ENCODE measurements at places on chromosomes 2 and 18.

DNA sequence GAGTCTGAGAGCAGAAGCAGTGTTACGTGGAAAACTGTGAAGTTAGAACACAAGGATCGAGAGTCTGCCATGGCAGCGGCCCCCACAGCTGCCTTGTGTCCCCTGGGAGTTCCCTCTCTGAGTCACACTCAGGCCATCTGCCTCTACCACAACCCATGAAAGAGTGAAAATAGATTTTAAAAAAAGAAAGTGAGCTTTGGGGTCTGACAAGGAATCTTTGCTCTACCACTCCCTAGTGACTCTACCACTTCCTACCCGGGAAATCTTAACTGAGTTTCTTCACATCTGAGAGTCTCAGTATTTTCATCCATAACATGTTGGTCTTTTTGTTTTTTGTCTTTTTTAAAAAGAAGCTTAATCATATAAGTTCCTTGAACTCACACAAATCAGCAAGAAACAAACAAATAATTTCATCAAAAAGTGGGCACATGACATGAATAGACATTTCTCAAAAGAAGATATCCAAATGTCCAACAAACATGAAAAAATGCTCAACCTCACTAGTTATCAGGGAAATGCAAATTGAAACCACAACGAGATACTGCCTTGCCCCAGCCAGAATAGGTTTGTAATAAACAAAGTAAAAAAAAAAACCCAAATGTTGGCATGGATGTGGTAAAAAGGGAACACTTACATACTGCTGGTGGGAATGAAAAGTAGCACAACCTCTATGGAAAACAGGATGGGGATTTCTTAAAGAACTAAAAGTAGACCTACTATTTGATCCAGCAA lies 2.4 kb upstream of the MSGN1 start:
- peak; percentile 81 for DNase-seq

GRCh38 chr2:70890469-70891065 lies 45.1 kb upstream of the ATP6V1B1 start:
- no peak for DNase-seq

- no peak for DNase-seq
Measured at GRCh38 chr2:174662859-174663258, 65.3 kb upstream of the WIPF1 start.

DNA sequence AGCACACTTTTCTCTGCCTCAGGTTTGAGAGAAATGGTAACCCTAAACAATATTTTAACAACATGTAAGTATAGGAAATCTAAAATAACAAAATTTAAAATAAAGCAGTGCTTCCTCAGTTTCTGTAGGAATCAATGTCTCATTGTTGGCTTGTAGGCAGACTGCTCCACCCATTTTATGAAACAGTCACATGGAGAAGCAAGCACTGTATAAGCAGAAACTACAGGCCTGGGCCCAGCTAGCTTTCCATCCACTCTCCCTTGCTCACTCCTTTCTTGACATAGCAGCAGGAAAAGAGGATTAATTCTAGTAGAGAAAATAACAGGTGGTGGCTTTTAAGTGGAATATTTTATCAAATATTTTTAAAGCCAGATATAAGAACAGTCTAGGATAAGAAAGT lies 97.2 kb downstream of the PLEKHM3 start:
- DNase-seq, result peak; percentile 36

DNA sequence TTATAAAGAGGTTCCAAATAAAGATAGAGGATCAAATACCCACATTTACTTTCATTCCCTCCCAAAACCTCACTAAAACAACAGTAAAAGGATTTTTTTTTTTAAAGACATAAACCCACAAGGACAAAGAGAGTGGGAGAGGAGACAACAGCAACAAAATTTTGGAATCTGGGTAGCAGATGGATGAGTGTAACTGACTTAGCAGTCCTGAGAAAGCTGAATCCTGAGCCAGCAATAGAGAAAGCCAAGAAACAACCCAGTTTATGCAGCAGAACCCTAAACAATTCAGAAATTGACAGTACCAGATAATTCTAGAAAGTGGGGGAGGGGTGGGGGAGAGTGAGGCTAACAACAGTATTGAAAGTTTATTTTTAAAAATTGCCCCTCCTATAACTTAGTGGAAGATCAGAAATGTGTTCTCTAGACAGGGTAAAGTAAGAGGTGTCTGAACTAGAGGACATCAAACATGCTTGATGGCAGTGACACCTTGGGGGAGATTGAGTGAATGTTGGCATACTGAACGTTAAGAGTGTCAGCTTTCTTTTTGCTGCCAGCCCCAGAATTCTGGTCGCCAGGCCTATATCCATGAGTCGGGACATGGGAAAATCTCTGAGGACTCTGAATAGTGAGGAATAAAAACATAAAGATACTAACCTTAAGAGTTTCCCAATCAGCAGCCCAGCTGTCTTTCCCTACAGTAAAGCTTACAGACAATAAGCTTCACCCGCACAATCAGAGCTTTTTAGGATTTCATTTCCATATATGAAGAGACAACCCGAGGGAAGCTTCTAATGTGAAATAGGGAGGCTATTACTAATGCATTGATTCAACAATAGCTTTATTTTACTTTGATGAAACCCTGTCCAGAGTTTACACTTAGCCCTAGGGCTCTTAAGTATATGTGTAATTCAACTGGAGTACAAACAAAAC lies 128.0 kb upstream of the ALPP start:
- DNase-seq, result no peak

DNA sequence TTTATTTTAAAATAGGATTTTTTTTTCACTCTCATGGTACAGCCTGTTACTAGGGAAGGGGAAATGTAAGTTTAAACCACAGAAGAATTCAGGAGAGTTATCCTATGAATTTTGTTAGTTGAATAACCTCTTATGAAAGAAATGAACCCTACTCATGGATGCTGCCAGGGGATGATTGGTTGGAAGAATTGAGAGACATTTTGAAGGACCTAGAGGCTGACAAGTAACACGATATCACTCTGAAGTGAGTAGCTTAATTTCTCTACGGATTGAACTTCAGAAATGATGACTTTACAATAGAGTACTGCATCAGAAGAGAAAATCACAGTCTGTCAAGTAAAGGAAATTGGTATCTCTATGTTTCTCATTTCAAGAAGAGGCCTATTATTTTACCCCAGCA lies 1346.2 kb downstream of the SUCLG1 start:
- no peak for DNase-seq

DNA sequence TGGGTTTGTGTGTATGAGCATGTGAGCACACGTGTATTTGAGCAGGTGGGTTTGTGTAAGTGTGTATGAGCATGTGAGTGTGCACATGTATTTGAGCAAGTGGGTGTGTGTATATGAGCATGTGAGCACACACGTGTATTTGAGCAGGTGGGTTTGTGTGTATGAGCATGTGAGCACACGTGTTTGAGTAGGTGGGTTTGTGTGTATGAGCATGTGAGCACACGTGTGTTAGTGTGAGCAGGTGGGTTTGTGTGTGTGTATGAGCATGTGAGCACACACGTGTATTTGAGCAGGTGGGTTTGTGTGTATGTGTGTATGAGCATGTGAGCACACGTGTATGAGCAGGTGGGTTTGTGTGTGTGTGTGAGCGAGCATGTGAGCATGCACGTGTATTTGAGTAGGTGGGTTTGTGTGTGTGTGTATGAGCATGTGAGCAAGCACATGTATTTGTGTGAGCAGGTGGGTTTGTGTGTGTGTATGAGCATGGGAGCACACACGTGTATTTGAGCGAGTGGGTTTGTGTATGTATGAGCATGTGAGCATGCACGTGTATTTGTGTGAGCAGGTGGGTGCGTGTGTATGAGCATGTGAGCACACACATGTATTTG lies 169.7 kb downstream of the TWIST2 start:
- DNase-seq, result no peak

GRCh38 chr2:150020937-150021673 lies 433.5 kb upstream of the MMADHC start:
- no peak for DNase-seq

- no peak for DNase-seq
Measured at GRCh38 chr2:118050974-118051373, 37.1 kb upstream of the CCDC93 start.

DNA sequence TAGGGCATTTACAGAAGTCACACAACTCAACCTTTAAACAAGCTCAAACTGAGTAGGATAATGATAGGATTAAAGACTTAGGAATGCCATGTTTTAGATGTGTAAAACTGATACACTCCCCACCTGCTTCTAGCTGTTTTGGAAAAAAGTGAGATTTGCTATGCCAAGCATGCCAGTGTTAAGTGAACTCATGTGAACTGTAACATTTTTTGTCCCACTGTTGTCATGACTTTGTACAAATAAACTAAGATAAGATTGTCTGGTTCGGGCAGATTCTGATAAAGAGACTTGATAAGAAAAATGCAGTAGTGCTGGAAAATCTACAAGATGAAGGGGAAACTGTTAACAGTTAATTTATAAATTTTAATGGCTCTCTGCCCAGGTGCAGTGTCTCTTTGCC lies 66.5 kb downstream of the GLS start:
- DNase-seq, result no peak

GRCh38 chr2:131035112-131035825 lies 58.0 kb downstream of the FAM168B start:
- peak; percentile 57 for DNase-seq

DNA sequence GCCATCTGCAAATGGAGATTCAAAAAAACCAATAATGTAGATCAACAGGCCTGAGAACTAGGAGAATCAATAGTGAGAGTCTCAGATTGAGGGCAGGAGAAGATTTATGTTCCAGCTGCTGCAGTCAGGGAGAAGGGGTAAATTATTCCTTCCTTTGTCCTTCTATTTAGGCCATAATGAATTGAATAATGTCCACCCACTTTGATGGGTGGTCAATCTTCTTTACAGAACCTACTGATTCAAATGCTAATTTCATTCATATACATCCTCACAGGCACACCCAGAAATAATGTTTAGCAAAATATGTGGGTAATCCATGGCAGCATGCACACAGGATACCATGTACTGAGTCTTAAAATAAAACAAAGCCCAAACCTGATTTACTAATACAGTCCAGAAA lies 695.3 kb upstream of the REG3G start:
- DNase-seq, result no peak

DNA sequence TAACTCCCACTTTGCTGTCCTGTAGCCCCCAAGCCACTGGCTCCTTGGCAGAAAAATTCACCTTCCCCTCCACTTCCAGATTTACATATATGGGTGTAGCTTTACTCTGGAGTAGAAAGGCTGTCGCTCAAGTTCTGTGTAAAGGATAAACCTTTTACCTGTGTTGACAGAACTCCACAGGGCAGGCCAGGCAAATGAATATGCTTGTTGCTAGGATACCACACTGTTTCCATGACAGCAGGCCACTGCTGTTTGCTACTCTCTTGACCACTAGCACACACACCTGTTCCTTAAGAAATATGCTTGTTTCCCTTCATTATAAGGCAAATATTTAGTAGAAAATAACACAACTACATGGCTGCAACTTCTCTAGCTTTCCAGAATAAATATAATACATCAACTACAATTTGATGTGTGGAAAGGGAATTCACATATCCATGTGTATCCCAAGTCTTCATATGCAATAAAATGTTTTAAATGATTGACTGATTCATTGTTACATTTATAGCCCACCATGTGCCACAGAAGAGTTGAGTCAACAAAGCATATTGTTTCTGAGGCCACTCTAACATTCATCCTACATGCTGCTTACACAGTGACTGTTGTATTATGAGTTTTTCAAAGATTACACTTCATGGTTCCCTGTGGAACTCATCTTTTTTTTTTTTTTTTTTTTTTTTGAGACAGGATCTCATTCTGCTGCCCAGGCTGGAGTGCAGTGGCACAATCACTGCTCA lies 56.2 kb upstream of the ROCK1 start:
- DNase-seq, result no peak

DNA sequence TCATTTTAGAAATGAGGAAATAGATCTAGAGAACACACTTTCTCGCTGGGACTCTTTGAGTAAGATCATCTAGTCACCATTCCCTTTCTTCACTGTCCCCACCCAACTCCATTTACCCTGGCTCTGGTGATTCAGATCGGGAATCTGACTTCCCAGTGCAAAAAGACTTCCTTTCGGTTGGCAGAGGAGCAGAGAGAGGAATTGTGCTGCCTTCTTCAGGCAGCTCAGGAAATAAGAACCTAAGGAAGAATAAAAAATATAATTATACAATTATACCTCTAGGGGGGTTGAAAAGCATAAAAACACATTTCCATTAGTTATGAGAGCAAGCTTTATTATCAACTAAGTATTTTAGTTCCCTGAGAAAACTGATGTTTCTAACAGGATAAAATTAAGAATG lies 9.3 kb upstream of the MPP4 start:
- peak; percentile 84 for DNase-seq

DNA sequence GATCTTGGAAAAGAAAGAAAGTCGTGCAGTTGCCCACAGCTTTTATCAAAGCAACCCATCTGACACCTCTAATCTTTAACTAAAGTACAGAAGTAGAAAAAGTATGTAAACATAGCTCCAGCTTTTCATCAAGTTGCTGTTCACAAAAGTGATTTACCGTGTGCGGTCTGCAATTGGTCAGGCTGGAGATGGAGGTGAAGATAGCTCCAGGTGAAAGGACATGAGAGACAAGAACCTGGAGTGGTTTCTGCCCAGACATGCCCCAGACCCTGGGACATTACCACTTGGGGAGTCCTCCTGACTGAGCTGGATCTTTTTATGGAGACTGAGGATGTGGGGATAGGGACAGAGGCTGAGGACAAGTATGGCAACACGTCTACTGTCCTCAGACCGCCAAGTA lies 82.7 kb downstream of the LAMA1 start:
- no peak for DNase-seq

- peak; percentile 19 for DNase-seq
Measured at GRCh38 chr2:217431577-217432269, 571.1 kb downstream of the TNS1 start.

DNA sequence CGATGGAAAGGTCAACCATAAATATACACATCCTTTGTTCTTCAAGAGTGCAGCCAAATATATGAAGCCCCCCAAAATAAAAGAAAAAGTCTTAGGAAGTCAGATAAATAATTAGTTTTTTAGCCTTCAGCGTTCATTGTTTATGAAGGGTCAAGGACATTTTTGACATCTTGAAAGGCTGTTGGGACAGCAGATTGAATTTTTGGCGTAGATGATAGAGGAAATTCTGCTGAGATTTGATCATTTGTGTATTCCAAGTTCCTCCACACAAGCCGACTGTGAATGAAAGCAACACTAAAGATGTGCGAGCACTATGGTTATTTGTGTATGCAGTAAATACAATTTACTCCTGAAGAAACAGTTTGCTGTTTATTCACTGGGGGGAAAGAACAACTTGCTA lies 177.8 kb upstream of the PARD3B start:
- no peak for DNase-seq

- peak; percentile 90 for DNase-seq
Measured at GRCh38 chr2:215982465-215982875, 30.9 kb downstream of the MREG start.

- DNase-seq, result no peak
Measured at GRCh38 chr18:9771977-9772660, 64.0 kb downstream of the RAB31 start.

- no peak for DNase-seq
Measured at GRCh38 chr2:58702302-58702885, 461.3 kb upstream of the FANCL start.

GRCh38 chr2:43171789-43172188 lies 54.6 kb downstream of the ZFP36L2 start:
- peak; percentile 31 for DNase-seq

GRCh38 chr18:74571895-74572680 lies 25.6 kb upstream of the ZNF407 start:
- no peak for DNase-seq
